Stimulated activated CD4-positive, alpha-beta T cell treated with anti-CD3 and anti-CD28 coated beads, Interleukin-1b, Interleukin-23, amount 100 ng/mL, for 24 hours (primary cell): ENCODE measurements at places on chromosomes 2 and 18.

- no peak for DNase-seq
Observed at GRCh38 chr18:10417191-10417590, 37.2 kb upstream of the APCDD1 start.

- DNase-seq = no peak
Observed at GRCh38 chr2:120540719-120541552, 194.7 kb upstream of the GLI2 start.

DNA sequence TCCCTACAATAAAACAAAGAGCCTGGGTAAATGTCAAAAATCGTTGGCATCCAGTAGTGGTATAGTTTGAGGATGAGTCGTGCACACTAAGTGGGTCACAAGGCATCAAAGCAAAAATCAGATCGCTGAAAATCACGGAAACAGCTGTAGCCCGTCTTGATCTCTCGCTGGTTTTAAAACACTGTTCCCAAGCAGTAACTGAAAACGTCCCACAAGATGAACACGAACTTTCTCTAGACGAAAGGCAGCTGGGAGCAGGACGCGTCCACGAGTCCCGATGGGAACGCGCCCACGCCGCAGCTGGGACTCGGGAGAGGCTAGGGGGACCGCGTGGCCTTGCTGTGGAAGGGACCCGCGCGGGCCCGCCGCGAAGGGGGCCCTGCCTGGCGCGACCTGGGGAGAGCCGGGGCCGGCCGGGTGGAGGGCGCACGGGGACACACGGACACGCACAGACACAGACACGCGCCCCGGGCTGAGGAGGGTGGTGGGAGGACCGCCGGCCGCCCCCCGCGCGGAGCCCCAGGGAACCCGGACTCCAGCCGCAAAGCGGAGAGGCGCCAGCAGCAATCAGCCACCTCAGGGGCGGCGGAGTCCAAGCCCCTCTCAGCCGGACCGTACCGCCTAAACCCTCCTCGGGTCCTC lies 651 bp downstream of the STK17B start:
- DNase-seq = no peak

GRCh38 chr2:96608469-96609455 lies 29.4 kb downstream of the KANSL3 start:
- no peak for DNase-seq
